Uterine smooth muscle cell (primary cell): ENCODE measurements at places on chromosomes 6 and 20. TPM values are rescaled to one million over a fixed set of nuclear protein-coding genes. Genes with fewer than 3 reads are reported as not detected.

SAPCD1 gene
- 1.00 and 1.2 TPM in 2 replicates for total RNA-seq

HLA-DRA gene
- total RNA-seq, result not detected in 2 replicates

VPS16 gene
- 59.4 and 68.6 TPM in 2 replicates for total RNA-seq

FAM83C gene
- not detected in 2 replicates for total RNA-seq

ATAT1 gene
- 3.4 and 5.1 TPM in 2 replicates for total RNA-seq

GOPC gene
- 69.8 and 158 TPM in 2 replicates for total RNA-seq

NUS1 gene
- 24.8 and 32.2 TPM in 2 replicates for total RNA-seq

RAET1L gene
- not detected in 2 replicates for total RNA-seq

ADGRF1 gene
- total RNA-seq, result not detected in 2 replicates

TRIM40 gene
- not detected in 2 replicates for total RNA-seq

C6orf58 gene
- total RNA-seq, result not detected in 2 replicates

CST2 gene
- not detected in 2 replicates for total RNA-seq

CCND3 gene
- total RNA-seq, result 13.2 and 26.9 TPM in 2 replicates
